Activated CD4-positive, alpha-beta T cell treated with anti-CD3 and anti-CD28 coated beads for 48 hours (primary cell): ENCODE measurements at places on chromosomes 12 and 14.
A peak's percentile ranks its signal among the peaks of the same experiment; 100 is the strongest.

- no peak for DNase-seq
These were observed 122.2 kb upstream of the METAP2 start for GRCh38 chr12:95351748-95352147.

GRCh38 chr14:59046746-59047145 lies 141.7 kb upstream of the DAAM1 start:
- DNase-seq, result no peak

DNA sequence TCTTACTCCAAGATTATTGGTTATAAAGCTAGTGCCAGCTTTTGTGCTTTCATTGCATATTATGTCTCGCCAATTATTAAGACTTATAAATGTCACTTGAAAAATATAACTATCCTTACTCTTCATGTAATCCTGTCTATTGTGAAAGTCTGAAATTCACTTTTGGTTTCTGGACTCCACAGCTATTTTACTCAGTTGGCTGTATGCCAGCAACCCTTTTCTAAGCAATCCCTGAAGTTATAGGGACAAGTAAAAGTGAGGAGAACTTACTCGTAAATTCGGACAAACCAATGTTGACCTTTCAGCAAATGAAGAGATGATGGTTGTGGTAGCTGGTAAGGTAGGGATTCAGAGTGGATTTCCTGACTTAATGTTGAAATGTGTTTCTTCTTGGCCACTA lies 196.3 kb downstream of the NPAS3 start:
- DNase-seq, result no peak

DNA sequence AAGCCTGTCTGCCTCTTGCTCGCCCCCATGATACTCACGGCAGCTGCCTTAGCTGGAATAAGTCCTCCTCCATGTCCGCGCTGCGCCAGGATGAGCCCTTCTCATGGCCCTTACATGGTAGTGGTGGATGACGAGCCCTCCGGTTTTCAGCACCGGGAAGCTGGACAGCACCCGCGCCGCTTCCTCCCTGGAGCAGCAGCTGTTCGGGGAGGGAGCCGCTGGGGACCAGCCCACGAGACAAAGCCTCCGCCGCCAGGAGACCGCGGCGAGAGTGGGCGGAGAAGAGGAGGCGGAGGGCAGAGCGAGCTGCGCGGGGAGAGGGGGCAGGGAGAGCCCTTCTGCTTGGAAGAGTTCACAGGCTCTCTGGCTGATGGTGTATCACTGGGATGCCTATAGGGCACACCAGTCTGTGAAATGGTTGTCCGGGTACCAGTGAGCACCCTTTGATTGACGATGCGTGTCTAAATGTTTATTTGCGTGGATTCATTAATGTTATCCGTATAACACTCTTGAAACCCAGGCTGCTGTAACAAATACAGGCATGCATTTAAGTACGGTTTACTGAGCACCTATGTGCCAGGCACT lies at the start of gene SVOP:
Gene SVOP (minus strand): TSS at position 273 of the 585 bp plus-strand sequence. CDS start 200 bp downstream, at position 73.
- peak; percentile 53 for DNase-seq

DNA sequence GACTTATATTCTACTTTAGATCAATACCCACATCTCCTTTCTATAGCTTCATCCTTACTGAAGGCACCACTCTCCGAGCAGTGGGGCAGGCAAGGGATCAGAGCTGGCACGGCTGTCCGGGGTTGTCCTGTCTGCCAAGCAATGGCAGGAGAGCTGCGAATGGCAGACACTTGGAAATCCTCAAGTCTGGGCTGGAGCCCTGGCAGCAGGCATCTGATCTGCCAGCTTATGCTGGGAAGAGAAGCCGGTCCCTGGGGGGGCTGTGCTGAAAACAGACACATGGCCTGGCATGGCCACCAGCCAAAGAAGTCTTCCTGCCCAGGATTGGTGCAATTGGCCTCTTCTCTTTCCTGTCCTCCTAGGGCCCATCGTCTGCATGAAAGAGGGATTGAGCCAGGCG lies 280.2 kb upstream of the PWP1 start:
- DNase-seq, result no peak

DNA sequence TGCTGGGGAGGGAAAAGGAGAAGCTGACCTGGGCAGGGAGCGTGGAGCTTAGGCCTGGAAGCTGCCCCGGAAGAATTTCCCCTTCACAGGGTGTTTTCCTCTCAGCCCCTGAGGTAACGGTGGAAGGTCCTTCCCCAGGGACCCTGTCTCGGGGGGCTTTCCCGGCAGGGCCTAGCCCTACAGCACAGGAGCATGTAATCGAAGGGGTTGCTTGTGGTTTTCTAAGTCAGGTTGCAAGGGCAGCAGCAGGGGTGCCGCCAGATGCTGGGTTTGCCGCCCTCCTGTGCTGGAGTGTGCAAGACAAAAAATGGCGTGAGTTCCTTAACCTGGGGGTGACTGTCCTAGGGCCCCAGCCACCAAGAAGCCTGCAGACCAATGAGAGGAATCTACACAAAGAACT lies 1.6 kb upstream of the KRT74 start:
- no peak for DNase-seq

DNA sequence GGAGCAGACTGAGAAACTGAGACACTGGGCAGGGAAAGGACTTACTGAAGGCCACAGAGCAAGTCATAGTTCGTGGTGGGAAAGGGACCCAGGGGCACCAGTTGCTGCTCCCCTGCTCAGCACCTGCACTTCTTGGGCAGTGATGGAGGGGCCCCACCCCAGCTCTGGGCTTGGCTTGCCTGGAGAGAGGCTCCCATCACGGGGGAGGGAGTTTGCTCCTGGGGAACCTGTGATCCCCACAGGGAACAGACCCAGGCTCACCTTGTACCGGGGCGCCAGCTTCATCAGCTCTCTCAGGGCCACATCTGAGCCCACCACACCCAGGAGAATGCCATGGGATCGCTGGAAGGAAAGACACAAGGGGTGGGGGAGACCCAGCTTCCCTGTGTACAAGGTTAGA lies 39.8 kb downstream of the CACNA2D4 start:
- no peak for DNase-seq

DNA sequence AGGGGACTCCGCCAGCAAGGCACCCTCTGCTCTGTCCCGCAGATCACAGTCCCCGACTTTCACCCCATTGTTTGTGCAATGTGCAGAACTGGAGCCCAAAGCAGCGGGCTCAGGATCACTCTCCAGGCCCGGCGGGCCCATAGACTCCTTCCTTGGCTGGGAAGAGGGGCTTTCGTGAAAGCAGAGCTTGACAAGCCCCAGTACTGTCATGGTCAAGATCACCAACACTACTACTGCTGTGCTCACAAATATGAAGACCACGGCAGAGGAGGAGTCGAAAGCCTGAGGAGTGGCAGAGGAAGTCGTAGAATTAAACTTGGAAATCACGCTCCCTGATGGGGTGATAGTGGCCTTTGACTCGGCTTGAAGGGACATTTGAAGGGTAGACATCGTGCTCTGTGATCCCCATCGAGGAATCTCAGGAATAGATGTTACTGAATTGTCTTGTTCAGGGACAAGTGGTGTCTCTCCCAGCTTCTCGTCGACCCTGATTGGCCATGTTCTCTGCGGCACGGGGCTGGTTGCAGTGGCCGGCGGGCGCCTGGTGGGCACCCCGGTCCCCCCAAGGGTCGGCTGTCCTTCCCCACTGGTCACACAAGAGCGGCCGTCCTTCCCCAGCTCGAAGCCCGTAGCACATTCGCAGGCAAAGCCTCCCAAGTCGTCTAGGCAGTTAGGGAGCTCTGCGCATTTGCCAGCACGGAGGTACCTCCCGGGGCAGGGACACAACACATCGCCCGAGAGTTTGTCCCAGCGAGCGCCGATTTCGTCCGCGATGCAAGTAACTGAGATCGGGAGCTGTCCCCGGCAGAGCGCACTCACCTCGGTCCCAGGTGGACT lies 1.1 kb downstream of the CLEC14A start:
- peak; percentile 9 for DNase-seq

GRCh38 chr12:91177381-91177780 lies 5.2 kb downstream of the DCN start:
- no peak for DNase-seq

- no peak for DNase-seq
These were observed 122.2 kb downstream of the PDZRN4 start for GRCh38 chr12:41310367-41310766.

GRCh38 chr14:51400139-51400538 lies 160.1 kb downstream of the TMX1 start:
- no peak for DNase-seq

DNA sequence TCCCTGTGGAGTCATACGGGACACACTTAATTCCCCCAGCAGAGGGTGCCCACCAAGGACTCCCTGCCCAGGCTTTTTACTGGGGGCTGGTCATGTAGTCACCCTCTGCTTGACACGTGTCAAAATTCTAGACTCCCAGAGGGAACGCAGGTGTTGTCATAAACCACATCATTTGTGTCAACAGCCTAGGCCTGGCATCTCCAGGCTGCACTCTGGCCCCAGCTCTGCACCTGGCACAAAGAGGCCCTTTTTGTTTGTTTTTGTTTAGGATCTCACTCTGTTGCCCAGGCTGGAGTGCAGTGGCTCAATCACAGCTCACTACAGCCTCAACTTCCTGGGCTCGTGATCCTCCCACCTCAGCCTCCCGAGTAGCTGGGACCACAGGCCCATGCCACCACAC lies 21.1 kb downstream of the BRI3BP start:
- DNase-seq, result no peak

GRCh38 chr12:12927211-12928079 lies 24.5 kb downstream of the GPRC5D start:
- DNase-seq, result no peak

DNA sequence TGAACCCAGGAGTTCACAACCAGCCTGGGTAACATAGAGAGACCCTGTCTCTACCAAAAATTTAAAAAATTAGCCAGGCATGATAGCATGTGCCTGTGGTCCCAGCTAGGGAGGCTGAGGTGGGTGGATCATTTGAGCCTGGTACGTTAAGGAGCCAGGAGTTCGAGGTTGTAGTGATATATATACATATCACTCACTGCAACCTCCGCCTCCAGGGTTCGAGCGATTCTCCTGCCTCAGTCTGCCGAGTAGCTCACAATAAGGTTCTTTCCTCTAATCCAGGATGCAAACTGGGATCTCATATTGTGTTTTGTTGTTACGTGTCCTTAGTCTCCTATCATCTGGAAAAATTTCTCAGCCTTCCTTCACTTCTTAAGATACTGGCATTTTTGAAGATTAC lies 24.0 kb upstream of the GSC start:
- DNase-seq, result no peak

DNA sequence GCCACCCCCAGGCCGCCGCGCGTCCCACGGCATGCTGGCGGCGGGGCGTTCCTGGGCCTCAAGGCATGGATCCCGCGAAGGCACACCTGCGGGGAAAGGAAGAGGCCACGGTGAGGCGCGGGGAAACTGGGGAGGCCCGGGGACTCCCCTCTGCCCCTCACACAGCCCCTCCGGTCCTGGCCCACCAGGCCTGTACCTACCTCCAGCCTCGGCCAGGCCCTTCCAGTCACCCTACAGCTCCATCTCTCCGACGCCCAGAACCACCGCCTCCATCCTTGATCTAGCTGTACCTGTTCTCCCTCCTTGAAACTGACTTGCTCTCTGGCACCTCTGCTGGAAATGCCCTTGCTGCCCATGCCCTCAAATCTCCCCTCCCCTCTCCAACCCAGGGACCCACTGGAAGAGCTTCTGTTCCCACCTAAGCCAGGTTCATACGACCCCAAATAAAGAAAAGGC lies 1.7 kb downstream of the ANKRD9 start:
- no peak for DNase-seq

DNA sequence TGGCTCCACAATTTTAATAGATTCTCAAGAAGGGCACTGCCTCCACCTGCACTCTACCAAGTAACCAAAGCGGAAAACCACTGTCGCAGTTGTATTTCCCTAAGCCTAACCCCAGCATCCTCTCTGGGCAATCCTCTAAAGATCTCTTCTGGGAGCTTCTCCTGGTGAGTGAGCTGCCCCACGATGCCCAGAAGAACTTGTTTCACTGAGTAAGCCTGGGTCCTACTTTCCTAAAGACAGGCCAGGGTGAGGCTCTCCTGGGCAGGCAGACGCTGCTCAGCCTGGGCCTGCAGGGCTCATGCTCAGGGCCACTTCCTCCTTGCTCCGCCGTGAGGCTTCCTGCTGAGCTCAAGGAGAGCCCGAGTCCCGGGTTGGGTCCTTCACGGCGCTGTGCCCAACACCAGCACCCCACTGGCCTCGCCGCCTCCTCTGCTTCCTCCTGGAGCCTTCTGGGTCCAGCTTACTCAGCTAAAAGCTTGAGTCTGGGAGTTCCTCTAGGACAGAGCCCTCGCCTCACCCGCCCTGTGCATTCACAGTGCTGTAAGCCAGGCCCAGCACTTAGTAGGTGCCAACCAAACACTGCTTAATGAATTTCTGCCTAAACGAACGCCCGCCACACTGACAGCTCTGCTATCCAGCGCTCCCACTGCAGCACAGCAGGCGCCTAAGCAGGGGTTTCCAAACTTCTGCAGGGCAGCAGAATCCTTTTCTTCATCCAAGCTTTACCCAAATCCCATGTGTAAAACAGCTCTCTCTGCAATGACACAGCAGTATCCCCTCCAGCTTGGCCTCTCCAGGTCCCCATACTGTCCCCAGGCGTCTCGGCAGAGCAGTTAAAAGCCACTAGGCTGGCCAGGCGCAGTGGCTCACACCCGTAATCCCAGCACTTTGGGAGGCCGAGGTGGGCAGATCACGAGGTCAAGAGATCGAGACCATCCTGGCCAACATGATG lies 5.7 kb downstream of the RAB35 start:
- DNase-seq, result peak; percentile 62

DNA sequence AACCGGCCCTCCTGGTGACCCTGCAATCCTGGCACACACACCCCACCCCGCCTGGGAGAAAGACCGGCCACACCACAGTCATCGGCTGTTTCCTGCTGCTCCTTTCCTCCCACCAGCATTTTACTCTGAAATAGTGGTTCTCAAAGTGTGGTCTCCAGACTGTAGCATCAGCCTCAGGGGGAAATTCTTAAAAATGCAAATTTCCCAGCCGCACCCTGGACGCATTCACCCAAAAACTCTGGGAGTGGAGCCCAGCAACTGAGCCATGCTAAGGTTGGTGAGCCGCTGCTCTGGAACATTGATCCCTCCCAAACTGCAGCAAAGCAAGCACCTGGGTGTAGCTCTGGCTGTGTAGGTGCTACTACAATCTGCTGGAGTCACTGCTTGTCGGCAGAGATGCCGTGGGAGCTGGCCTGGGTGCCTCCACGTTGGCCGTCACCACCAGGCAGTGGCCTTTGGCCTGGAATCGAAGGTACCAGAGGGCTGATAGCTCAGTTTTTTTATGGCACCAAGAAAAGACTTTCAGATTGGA lies 38.4 kb upstream of the BCL2L14 start:
- no peak for DNase-seq
